ENCODE measurements at places on chromosomes 3 and 15. TPM values are rescaled to one million over a fixed set of nuclear protein-coding genes. Genes with fewer than 3 reads are reported as not detected.

Gene CALML4
- 0.85 TPM for total RNA-seq

Gene ATP13A5
- 0.49 TPM for total RNA-seq

Gene CIB2
- 9.4 TPM for total RNA-seq

Gene LRTM1
- total RNA-seq, result not detected

Gene THSD4
- 12.4 TPM for total RNA-seq

Gene SLC28A2
- not detected for total RNA-seq

Gene CLDN18
- not detected for total RNA-seq

Gene SLC15A2
- total RNA-seq, result 3.0 TPM

Gene PROK2
- total RNA-seq, result not detected

Gene CHRNA3
- 0.09 TPM for total RNA-seq

Gene UBA7
- total RNA-seq, result 3.2 TPM

Gene GCNT3
- 4.2 TPM for total RNA-seq

Gene ST3GAL6
- total RNA-seq, result 3.2 TPM

Gene CASR
- total RNA-seq, result not detected

Gene SNTN
- total RNA-seq, result not detected

Gene ALDH1A2
- not detected for total RNA-seq

Gene KIF23
- 27.7 TPM for total RNA-seq

Gene GABRR3
- total RNA-seq, result not detected

Gene MCF2L2
- total RNA-seq, result 0.28 TPM

Gene PARP9
- 7.5 TPM for total RNA-seq

Gene CCNB2
- 61.9 TPM for total RNA-seq

Gene DNAH1
- total RNA-seq, result 0.42 TPM

Gene DUSP7
- 66.7 TPM for total RNA-seq

Gene RHOV
- total RNA-seq, result 52.2 TPM

Gene IQCF5
- not detected for total RNA-seq

Gene EFCC1
- total RNA-seq, result not detected

Gene CHL1
- 0.05 TPM for total RNA-seq

Gene APH1B
- total RNA-seq, result 3.2 TPM

Gene CNTN4
- not detected for total RNA-seq

Gene CLSTN2
- total RNA-seq, result under 0.01 TPM

Gene CRABP1
- total RNA-seq, result not detected

Gene BNC1
- total RNA-seq, result 74.7 TPM

Gene TEX55
- not detected for total RNA-seq

Gene PCOLCE2
- 0.56 TPM for total RNA-seq

Gene GPR87
- total RNA-seq, result 69.9 TPM

Gene SEC62
- 21.5 TPM for total RNA-seq

Gene CCDC12
- 58.6 TPM for total RNA-seq

Gene TMEM207
- not detected for total RNA-seq
